ENCODE measurements at places on chromosomes 6 and 20. TPM values are rescaled to one million over a fixed set of nuclear protein-coding genes. Genes with fewer than 3 reads are reported as not detected.

Gene KIAA1755
- 2.8 TPM for total RNA-seq

Gene COL11A2
- total RNA-seq: 0.26 TPM

Gene STMND1
- total RNA-seq: not detected

DNA sequence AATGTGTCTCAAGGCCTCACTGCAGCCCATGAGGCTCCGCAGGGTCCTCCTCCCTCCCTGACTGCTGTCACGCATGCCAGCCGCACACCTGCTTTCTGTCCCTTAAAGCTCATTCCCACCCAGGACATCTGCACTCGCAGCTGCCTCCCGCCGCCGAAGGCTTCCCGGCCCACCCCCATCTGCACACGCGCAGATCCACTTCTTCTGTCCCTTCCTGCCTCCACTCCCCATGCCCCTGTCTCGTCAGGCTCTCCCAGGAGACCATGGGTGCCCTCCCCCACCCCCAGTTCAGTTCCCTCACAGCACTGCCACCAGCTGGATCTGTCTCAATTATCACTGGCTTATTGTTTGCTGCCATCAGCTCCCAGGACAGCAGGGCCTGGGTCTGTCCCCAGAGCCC, 63.0 kb downstream of the RIPOR3 start:
- DNase-seq: no peak

- peak; percentile 97 for DNase-seq
Measured at GRCh38 chr6:75204217-75204958, 1.5 kb downstream of the COL12A1 start.

GRCh38 chr20:58583586-58583985, 67.5 kb upstream of the STX16 start:
- no peak for DNase-seq
